ENCODE measurements at places on chromosomes 7 and 10.
A peak's percentile ranks its signal among the peaks of the same experiment; 100 is the strongest.

- H3K27me3 ChIP-seq = peaks cover 17% of the 10 kb centered on the region
- no peak overlapping the region for H3K27ac ChIP-seq
- no peak for DNase-seq
- H3K36me3 ChIP-seq = no peaks in the 10 kb centered on the region
Measured at GRCh38 chr10:6926971-6927370, 346.9 kb upstream of the PRKCQ start.

DNA sequence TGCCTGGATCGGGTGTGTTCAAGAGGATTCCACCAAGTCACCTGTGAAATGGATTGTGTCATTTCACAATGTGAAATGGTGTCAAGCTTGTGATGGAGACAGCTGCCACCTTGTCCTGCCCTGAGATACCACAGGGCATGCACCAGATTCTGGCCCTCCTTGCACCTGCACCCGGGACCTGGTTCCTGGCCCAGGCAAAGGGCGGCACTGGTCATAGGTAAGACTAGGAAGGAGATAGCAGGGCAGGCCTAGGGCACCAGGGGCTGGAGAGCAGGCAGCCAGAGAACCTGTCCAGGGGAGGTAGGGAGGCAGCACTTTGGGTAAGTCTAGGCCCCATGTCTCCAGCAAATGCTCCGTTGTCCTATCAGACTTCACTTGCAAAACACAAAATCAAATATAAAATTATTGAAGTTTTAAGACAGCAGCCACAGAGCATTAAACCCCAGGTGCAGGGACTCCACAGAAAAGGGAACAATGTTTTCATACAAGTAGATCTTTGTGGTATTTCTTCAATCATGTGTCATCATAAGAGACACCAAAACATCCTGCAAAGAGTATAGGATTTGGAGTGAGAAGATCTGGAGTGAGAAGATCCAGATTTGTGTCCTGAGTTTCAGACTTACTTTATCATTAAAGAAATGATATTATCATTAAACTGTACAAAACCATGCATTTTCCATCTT lies 22.7 kb upstream of the ZNF800 start:
- no peaks in the 10 kb centered on the region for H3K27me3 ChIP-seq
- DNase-seq = no peak
- H3K36me3 ChIP-seq = peaks cover 5% of the 10 kb centered on the region
- peak overlapping the region; percentile 96 for H3K27ac ChIP-seq
- peak overlapping the region; percentile 33 for H3K4me3 ChIP-seq
- H3K4me1 ChIP-seq = peaks cover 69% of the 10 kb centered on the region

DNA sequence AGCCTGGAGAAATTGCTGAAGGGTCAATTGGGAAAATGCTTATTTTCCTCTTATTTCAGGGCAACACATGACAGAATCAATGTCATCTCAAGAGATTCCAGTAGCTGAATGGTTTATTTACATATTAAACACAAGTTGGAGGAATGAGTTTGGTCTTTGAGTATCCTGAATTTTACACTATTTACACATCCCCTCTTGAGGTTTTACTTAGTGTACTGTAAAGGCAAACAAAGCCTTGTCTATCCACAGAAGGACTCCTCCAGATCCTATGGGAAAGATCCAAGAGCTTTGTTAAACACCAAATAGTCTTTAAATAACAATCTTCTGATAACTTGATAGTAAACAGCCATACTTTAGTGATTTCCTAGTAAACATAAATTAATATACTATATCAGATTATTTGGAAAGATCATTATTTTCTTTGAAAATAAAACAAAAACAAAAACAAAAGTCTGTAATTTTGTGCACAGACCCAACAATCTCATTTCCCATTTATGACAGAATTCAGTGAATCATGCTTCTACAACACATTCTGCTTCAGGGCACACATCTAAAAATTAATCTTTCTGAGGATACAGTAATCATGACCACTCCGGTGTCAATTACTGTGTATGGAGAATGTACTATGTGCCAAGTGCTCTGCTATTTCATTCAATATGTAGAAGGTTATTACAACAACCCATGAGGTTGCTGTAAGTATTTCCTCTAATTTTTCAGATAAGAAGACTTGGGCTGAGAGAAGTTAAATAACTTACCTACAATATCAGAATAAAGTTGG lies 575.0 kb upstream of the LRRTM3 start:
- no peaks in the 10 kb centered on the region for H3K27me3 ChIP-seq
- no peaks in the 10 kb centered on the region for H3K4me1 ChIP-seq

DNA sequence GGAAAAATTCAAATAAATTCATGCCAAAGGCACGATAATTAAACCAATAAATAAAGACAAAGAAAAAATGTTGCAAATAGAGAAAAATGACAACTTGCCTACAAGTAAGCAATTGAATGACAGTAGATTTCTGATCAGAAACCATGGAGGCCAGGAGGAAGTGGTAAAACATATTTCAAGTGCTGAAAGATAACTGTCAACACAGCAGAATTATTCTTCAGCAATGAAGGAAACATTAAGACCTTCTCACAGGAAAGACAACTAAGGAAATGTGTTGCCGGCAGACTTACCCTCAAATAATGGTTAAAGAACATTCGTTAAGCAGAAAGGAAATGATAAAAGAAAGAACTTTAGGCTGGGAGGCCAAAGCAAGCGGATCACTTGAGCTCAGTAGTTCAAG lies 30.4 kb downstream of the RUNDC3B start:
- peaks cover 25% of the 10 kb centered on the region for H3K36me3 ChIP-seq
- DNase-seq = no peak
- no peak overlapping the region for H3K4me3 ChIP-seq
- no peak overlapping the region for H3K27ac ChIP-seq
- H3K27me3 ChIP-seq = no peaks in the 10 kb centered on the region
- H3K4me1 ChIP-seq = peaks cover 3% of the 10 kb centered on the region

DNA sequence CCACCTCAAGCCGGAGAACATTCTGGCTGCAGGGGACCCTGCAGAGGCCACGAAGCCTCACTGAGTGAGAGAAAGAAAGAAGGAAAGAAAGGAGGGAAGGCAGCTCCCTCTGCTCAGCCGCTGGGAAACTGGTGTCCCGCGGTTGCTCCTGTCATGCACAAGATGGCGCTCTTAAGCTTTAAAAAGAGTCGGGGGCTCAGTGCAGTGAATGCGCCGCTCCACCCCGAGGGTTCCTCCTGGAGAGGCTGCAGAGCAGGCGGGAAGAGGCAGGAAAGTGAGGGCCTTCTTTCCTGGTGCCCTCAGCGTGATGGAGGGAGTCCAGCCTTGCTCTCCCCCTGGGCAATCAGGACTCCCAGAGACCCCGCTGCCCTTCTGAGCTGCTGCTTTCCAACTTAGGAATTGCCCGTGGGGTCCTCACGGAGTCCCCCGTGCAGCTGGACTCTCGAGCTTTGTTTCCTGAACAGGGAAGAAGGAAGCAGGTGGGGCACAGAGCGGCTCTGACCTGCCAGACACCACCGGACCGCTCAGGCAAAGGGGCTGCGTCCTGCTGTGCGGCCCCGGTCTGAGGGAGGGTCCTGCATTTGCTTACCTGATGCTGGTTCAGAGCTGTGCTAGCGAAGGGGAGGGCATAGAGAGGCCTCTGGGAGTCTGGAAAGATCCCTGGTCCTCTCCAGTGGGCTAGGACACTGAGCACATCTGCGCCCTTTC lies 141.9 kb upstream of the MKI67 start:
- peaks cover 47% of the 10 kb centered on the region for H3K27me3 ChIP-seq
- H3K4me1 ChIP-seq = no peaks in the 10 kb centered on the region

DNA sequence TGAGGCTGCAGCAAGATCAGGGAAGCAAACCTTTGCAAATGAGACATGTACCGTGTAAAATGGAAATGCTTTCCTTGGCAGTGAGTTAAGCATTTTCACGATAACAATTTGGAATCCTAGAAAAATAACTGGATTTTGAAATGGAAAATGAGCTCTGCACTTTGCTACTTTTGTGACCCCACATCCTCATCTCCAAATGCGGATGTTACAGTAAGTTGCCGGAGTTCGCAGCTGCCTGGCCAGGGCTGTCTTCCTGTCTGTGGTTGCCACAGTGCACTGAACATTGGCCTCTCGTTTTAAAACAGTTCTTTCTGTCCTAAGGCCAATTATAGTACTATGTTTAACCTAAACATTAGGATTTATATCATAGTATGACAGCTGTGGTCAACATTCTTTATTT lies 136.2 kb upstream of the FZD8 start:
- H3K4me1 ChIP-seq = no peaks in the 10 kb centered on the region
- H3K36me3 ChIP-seq = peaks cover 3% of the 10 kb centered on the region
- H3K4me3 ChIP-seq = no peak overlapping the region
- no peak overlapping the region for H3K27ac ChIP-seq
- peaks cover 9% of the 10 kb centered on the region for H3K27me3 ChIP-seq
- no peak for DNase-seq

DNA sequence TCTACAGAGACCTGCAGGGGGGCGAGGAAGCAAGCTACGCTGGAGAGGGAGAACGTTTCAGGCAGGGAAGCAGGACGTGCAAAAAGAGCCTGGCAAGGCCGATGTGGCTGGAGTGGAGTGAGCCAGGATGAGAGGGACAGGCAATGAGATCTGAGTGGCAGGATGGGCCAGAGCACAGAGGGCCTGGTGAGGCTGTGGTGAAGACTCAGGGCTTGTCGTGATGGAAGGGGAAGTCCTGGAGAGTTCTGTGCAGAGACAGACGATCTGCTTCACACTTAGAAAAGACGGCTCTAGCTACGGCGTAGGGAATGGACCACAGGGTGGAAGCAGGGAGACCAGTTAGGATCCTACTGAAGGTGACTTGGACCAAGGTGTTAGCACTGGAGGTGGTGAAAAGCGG lies 87.0 kb downstream of the SH3PXD2A start:
- no peak for DNase-seq
- H3K27me3 ChIP-seq = no peaks in the 10 kb centered on the region
- no peak overlapping the region for H3K4me3 ChIP-seq
- peaks cover 68% of the 10 kb centered on the region for H3K4me1 ChIP-seq

GRCh38 chr10:21292763-21293517 lies 232.5 kb downstream of the SKIDA1 start:
- no peak overlapping the region for H3K4me3 ChIP-seq
- DNase-seq = no peak
- H3K27me3 ChIP-seq = peaks cover 35% of the 10 kb centered on the region
- no peak overlapping the region for H3K27ac ChIP-seq
- H3K36me3 ChIP-seq = no peaks in the 10 kb centered on the region
- H3K4me1 ChIP-seq = no peaks in the 10 kb centered on the region

DNA sequence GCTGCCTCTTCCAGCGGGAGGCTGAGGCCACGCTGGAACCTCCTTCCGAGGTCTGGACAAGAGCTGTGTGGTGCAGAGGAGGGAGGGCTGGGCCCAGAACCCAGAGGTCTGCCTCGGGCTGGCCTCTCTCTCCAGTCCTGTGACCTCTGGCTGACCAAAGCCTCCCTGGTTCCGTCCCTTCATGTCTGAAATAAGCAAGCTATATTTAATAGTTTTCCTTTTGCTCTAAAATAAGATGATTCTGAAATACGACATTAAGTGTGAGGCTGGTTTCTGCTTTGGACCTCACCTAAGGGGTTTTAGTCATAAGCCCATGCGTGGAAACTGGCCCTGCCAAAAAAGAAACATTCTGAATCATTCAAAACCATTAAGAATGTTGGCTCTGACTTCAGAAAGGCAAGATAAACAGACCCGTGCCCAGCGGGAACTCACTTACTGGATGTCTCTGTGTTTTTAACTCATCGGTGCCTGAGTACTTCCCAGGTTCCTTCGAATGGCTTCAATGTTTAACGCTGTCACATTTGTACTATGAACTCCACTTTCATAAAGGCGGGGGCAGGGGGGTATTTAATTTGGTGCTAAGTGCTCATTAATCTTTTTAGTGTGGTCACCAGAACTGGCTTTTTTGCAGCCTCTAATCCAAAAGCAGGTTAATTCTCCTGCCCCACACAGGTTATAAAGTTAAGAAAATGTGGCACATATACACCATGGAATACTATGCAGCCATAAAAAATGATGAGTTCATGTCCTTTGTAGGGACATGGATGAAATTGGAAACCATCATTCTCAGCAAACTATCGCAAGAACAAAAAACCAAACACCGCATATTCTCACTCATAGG lies 157.5 kb upstream of the KLF14 start:
- no peak for DNase-seq
- H3K27ac ChIP-seq = peak overlapping the region; percentile 31
- H3K27me3 ChIP-seq = no peaks in the 10 kb centered on the region
- peaks cover 55% of the 10 kb centered on the region for H3K4me1 ChIP-seq

- peak overlapping the region; percentile 58 for H3K4me3 ChIP-seq
- DNase-seq = peak; percentile 88
Measured at GRCh38 chr7:3461923-3462322, 160.9 kb downstream of the SDK1 start.

- no peaks in the 10 kb centered on the region for H3K36me3 ChIP-seq
- DNase-seq = peak; percentile 86
Measured at GRCh38 chr7:66204822-66205740, at the start of gene TPST1. Gene TPST1 (plus strand): TSS chr7:66205334. CDS start chr7:66240426, 35,092 bp downstream.

GRCh38 chr10:49150426-49150825 lies 16.6 kb upstream of the FAM170B start:
- DNase-seq = no peak
- no peaks in the 10 kb centered on the region for H3K4me1 ChIP-seq
- no peak overlapping the region for H3K27ac ChIP-seq
- H3K36me3 ChIP-seq = peaks cover 3% of the 10 kb centered on the region
- no peak overlapping the region for H3K4me3 ChIP-seq
- H3K27me3 ChIP-seq = peaks cover 6% of the 10 kb centered on the region

DNA sequence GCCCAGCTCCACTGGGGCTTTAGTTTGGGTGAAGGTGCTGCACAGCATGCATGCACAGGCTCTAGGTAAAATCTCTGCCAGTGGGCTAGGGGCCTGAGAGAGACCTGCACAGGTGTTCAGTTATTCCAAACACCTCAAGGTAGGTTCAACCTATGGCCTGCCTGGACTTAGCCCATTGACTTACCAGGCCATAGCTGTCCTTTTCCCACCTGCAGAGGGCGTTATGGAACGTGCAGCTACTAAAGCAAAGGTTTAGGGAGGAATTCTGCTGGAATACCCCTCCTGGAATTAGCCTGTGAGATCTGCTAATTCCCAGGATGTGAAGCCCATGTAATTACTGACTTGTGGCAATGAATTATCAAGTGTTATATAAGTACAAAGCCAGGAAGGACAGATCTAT lies 3.6 kb downstream of the VWC2 start:
- DNase-seq = no peak
- H3K27ac ChIP-seq = no peak overlapping the region
- peaks cover 48% of the 10 kb centered on the region for H3K27me3 ChIP-seq
- H3K36me3 ChIP-seq = peaks cover 4% of the 10 kb centered on the region
- no peak overlapping the region for H3K4me3 ChIP-seq

Data from naive thymus-derived CD8-positive, alpha-beta T cell (primary cell).